Endodermal cell (in vitro differentiated cells): ENCODE measurements at places on chromosomes 2 and 18. TPM values are rescaled to one million over a fixed set of nuclear protein-coding genes. Genes with fewer than 3 reads are reported as not detected.

UGT1A3 gene
- not detected in 3 replicates for total RNA-seq

RGPD6 gene
- 25.1 and 33.7 TPM in 2 replicates for total RNA-seq

- peaks cover 4% of the 10 kb centered on the region for H3K36me3 ChIP-seq
- no peaks in the 10 kb centered on the region for H3K27me3 ChIP-seq
- no peak overlapping the region for H3K27ac ChIP-seq
- no peak overlapping the region for H3K4me3 ChIP-seq
- peaks cover 16% of the 10 kb centered on the region for H3K4me1 ChIP-seq
Observed at GRCh38 chr2:48362515-48362914, 167.4 kb upstream of the STON1 start.

MTIF2 gene
- 29.8 and 30.7 TPM in 2 replicates for total RNA-seq

SGPP2 gene
- 2.3 TPM in 1 of 3 replicates, not detected in the others for total RNA-seq

DNA sequence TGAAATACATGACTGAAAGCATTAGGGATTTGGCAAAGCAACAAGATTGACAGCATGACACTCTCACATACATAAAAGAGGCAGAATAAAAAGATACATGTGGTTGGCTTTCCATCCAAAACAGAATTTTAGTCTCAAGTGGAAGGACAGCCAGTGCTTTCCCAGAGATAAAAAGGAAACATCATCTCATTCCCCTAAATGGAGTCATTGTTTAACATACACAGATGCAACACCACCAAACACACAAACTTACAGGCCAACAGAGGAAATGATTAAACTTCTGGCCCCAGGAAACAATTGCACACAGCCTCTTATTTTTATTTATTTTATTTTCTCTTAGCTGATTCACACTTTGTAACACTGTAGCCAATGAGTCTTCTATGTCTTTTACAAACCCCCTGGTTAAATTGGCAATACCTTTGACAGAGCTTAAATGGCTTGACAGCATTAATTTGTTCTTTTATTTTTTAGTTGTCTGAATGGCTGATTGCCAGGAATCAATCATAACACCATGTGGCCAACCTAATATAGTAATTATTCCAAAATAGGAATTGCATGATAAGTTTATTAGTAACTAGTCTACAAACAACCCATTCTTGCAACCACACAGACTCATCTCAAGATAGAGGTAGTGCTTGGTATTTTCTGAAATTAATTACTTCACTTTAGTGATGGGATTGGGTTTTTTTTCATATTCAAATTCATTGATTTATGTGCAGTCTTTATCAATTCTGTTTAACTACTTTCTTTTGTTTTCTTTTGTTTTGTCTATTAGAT, 190.5 kb downstream of the RND3 start:
- H3K4me3 ChIP-seq = no peak overlapping the region
- DNase-seq = no peak
- no peaks in the 10 kb centered on the region for H3K36me3 ChIP-seq
- H3K27ac ChIP-seq = no peak overlapping the region
- H3K27me3 ChIP-seq = no peaks in the 10 kb centered on the region
- no peaks in the 10 kb centered on the region for H3K4me1 ChIP-seq

MARCHF4 gene
- 0.86 and 1.0 TPM in 2 replicates for total RNA-seq

DNA sequence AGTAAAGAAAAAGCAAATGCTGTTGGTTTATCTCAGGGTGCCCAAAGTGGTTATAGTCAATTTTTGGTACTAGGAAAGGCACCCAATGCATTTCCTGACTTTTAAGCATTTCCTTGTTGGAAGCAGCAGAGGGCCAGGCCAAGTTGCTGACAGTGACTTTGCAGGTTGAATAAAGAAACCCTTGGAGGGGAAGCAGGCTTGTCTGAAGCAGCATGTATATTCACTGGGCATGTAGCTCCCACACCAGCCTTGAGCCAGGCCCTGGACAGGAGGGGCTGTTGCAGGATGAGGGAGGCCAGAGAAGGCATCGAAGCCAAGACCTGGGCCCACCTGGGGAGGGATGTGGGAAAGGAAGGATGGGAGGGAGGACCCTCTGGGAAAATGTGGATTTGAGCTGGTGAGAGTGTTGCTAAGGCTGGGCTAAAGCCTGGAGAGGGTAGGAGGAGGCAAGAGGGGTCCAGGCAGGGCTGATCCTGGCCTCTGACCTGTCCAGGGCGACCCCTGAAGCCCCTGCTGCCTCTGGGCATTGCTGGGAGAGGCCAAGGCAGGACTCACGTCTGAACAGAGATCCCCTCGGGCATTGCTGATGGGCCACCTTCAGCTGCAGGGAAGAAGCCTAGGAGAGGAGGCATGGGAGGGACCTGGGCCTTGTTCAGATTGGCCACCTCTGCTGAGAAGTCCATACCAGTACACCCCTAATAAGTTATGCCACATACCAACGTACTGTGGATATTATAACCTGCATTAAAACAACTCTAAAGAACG, 79.6 kb downstream of the STPG4 start:
- H3K36me3 ChIP-seq = peaks cover 4% of the 10 kb centered on the region
- no peak for DNase-seq
- peaks cover 13% of the 10 kb centered on the region for H3K4me1 ChIP-seq
- H3K4me3 ChIP-seq = no peak overlapping the region

- no peaks in the 10 kb centered on the region for H3K4me1 ChIP-seq
- H3K27me3 ChIP-seq = no peaks in the 10 kb centered on the region
- no peak overlapping the region for H3K4me3 ChIP-seq
- H3K27ac ChIP-seq = no peak overlapping the region
Observed at GRCh38 chr2:175580652-175581051, 399.1 kb upstream of the ATP5MC3 start.

DNA sequence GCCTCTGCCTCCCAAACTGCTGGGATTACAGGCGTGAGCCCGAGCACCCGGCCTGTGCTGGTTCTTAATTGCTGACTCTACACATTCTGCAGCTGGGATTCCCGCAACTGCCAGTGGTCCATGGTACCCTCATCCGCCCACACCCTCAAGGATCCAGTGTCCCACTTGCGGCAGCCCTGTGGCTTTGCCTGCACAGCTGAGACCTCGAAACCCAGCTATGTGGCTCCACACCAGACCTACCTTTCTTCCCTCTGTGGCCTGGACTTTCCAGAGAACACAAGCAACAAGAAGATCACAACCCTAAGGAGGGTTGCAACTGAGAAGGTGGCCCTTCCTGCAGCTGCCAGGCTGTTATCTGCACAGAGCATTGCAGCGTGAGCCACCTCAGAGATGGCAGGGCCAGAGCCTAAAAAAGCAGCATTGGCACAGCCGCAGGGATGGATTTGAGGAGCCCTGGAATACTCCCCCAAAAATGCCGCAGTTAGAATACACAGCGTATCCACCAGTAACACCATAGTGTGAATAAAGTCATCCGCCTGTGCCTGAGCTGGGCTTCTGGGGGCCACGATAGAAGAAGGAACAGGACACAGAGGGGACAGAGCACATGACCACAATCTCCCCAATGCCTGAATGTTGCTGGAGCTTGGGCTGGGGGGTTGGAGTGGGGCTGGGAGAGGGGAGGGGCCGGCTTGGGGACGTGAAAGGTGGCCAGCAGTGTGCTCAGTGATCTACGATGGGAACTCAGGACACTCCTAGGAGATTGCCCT, 1.9 kb downstream of the GPR55 start:
- peak; percentile 31 for DNase-seq
- H3K4me3 ChIP-seq = no peak overlapping the region
- H3K27me3 ChIP-seq = no peaks in the 10 kb centered on the region
- H3K36me3 ChIP-seq = no peaks in the 10 kb centered on the region
- H3K4me1 ChIP-seq = no peaks in the 10 kb centered on the region
- no peak overlapping the region for H3K27ac ChIP-seq

DNA sequence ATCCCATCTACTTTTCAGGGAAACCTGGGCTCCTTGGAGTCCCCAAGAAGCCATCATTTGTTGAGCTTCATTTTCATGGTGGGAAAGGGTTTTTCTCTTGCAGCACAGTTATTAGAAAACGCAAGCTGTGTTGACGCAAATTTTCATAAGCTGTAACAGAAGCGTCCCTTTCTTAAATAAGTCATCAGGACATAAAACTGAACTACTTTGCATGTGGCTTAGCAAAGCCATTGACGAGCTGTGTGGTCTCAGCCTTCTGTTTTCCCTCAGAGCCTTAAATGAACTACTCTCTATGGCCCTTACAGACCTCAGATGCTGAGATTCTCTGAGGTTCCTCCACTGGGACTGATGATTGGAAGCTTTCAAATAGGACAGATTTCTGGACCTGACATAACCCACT, 85.1 kb downstream of the ARL4C start:
- no peaks in the 10 kb centered on the region for H3K36me3 ChIP-seq
- H3K4me1 ChIP-seq = peaks cover 3% of the 10 kb centered on the region
- H3K27me3 ChIP-seq = no peaks in the 10 kb centered on the region
- H3K4me3 ChIP-seq = no peak overlapping the region

GRCh38 chr2:39542523-39542922, 105.4 kb upstream of the MAP4K3 start:
- DNase-seq = no peak
- no peak overlapping the region for H3K27ac ChIP-seq
- peaks cover 12% of the 10 kb centered on the region for H3K4me1 ChIP-seq
- no peak overlapping the region for H3K4me3 ChIP-seq
- H3K36me3 ChIP-seq = no peaks in the 10 kb centered on the region
- H3K27me3 ChIP-seq = no peaks in the 10 kb centered on the region

UGT1A8 gene
- 0.09 TPM in 1 of 2 replicates, not detected in the other for total RNA-seq
